ENCODE measurements at places on chromosomes 1 and 21.

DNA sequence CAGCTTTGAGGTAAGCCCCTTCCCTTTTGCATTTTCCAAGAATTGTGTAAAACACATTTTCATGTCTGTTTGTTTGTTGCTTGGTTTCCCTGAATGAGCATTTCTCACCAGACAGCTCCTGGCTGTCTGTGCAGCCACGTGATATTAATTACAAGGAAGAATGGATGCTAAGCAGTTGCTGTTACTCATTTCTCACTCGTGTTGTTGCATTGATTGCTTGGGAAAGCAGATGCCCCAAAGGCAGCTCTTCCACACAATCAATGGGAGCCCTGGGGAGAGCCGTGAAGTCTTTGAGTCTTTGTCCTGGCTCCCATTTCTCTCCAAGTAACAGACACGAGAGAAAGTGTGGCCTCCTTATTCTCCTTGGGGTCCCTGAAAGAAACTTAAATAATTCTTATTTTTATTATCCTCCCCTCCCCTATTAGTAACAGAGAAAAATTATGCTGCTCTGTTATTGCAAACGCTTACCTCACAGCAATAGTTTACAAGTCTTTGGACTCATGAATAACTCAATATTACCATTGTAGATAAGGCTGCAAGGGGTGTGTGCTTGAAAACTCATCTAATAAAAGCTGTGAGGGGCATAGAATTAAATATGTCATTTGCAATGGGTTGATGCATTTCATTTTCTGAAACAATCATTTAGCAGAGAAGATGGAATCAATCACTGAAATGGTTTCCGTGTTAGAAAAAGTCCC, 127.7 kb upstream of the CAMK1G start:
- no peak for DNase-seq

DNA sequence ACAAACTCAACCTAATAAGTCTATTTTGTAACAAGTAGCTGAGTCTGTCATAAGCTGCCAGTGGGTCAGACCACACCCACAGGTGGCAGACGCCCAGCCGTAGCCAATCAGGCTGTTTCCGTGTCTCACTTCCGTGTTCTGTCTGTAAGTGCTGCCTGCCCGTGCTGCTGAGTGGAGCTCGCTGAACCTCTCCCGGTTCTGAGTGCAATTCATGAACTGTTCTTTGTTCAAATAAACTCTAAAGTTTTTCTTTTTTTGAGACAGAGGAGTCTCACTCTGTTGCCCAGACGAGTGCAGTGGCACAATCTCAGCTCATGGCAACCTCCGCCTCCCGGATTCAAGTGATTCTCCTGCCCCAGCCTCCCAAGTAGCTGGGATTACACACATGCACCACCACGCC, 25.1 kb downstream of the POFUT2 start:
- no peak for DNase-seq

DNA sequence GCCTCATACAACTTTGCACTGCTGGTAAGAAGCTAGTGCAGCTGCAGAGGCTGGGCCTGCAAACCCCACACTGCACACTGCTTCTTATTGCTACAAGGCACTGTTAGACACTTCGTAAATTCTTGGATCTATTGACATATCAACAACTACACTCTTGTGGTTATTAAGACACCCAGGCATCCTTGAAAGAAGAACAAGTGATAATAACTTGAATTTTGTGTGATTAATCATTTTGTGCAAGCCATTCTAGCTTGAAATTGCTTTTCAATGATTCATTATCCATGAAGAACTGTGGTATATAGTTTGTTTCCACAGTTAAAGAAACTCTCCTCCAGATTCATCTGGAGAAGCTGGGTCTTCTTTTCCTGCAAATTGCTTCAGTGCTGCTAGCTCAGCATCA, 33.7 kb upstream of the IFI44L start:
- peak; percentile 45 for DNase-seq

GRCh38 chr1:20073256-20073655, 3.3 kb downstream of the PLA2G5 start:
- DNase-seq, result no peak

GRCh38 chr21:26715878-26716506, 129.2 kb downstream of the ADAMTS1 start:
- DNase-seq, result no peak

DNA sequence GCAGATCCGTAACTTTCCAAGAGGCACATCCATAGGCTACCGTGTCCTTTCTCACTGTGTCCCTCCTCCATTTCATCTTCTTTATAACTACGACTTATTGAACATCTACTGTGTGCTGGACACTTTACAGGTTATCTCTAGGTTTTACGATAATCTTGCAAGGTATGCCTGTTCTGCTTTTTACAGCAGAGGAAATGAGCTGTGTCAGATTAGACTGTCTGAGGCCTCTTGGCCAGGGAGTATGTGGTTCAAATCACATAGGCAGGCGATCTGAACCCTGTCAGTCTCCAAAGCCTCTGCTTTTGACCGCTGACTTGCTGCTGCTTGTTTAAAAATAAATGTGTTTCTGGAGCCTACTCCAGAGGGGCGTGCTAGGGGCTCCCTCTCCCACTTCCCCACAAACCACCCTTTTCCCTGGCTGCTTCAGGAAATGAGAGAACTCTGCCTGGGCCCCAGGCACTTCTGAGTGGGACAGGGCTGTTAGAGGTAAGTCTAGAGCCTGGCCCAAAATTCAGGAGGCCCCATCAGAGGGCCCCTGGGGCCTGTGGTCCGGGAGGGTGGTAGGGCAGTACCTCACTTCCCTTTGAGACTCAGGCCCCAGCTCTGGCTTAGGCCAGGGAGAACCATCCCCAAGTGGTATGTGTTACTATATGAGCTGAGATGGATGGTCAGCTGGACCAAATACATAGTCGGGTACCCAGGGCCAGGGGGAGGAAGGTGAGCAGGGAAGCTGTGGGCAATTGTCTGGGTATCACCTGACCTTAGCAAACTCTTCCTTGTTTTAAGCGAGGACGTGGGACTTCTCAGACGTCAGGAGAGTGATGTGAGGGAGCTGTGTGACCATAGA, 4.4 kb downstream of the PSEN2 start:
- DNase-seq, result no peak

DNA sequence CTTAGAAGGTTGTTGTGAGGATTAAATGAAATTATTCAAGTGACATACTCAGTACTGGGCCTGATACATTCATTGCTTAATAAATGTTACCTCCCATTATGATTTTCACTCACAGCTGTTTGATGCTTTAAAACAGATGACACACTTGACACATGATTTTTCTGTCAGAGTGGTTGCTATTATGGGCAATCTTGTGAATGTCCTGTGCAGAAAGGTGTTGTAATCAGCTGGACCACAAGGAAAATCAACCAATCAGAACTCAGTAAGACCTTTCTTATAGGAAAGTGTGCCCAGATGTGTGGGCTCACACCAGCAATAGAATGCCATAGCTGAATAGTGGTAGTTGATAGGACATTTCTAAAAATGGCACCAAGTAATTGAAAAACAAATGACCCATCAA, 23.5 kb downstream of the GJA5 start:
- DNase-seq, result no peak

DNA sequence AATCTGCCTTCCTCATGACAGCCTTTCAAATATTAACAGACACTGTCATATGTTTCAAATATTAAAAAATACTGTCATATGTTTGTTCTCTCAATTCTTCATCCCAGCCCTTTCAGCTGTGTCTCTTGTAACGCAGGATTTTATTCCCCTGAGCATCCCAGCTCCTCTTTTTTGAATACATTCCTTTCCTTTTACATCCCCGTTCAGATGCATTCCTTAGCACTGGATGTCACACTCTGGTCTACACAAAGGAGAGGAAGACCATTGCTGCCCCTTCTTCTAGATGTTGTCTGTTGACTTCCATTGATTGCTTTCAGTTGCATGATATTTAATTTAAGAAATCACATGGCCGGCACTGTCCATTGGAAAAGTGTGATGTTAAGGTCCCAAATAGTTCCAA, 117.4 kb upstream of the PAXBP1 start:
- DNase-seq, result peak; percentile 20

DNA sequence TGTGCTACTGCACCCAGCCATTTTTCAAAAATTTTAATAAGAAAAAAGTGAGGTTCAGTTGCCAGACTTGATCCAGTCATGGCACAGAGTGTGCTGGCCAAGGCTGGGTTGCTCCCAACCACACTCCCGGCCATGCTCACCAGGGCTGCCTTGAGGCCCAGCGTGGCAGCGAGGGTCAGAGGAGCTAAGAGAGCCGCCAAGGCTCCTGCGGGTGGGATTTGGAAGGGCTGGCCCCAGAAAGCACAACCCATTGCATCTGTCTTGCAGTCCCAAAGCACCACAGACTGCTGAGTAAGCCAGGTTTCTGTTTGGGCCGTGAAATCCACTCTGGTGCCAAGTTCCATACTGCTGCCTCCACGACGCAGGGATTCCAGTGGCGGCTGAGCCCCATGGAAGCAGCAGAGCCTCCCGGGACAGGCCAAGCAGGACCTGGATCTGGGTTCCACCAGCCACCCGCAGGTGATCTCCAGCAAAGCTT, 22.6 kb downstream of the ZBTB17 start:
- DNase-seq, result no peak

DNA sequence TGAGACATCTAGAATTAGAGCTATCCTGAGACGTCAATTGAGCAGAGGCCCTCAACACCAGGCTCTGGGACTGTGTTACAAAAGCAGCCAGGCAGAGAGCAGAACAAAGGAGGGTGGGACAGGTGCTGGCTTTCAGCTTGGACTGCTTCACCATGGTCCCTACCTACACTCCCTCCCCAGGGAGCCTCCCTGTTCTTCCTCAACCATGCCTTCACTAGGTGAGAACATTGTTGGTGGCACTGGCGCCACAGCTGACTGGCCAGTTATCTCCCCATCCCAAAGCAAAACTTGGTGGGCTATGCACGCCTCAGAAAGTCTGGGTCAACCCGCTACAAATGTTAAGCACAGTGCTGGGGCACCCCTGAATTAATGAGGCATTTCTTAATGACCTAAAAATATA, 87.8 kb downstream of the NMNAT2 start:
- no peak for DNase-seq

- DNase-seq, result no peak
Observed at GRCh38 chr1:168759077-168759476, 30.1 kb upstream of the DPT start.

DNA sequence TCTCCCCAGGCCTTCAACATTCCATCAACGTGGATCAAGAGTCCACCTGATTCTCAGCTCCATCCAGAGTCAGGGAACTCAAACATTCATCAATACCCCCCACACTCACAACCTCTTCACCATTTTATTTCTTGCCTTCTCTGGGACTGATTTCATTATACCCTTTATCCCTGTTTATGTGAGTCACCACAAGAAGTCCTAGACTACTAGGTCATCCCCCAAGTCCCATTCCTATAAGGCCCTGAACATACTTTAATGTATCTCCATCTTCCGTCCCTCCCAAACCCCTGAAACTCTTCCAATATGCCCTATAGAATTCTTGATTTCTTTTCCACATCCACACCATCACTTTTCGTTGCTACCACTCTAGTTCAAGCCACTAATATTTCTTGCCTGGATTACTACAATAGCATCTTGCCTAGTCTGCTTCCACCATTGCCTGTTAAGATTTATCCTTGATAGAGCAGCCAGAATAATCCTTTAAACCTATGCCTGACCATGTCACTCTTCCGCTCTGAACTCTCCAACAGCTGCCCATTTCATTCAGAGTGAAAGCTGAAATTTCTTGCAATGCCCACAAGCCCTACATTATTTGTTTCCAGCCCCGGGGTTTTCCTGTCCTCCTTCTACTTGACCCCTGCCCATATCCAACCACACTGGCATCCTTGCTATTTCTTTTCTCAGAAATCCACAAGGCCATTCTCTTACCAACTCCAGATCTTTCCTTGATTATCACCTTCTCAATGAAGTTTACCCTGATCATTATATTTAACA, 9.4 kb upstream of the SAMD13 start:
- DNase-seq, result no peak

DNA sequence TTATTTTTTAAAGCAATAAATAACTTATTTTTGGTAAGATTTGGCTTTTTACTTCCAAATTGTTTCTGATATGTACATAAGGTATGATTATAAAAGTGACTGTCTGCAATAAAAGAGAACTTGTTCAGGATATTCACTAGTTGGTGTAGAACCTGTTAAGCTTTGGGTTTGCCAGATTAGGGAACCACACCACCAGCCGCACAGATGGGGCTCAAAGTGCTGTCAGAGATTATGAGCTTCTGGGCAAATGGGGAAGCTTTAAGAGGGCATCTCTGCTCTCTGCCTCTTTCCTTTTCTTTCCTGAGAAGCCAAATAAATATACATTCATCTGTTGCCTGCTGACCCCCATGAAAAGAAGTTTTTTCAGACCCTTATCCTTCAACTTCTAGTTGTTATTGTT, 25.4 kb downstream of the IVNS1ABP start:
- DNase-seq, result no peak

- no peak for DNase-seq
Observed at GRCh38 chr1:77468257-77468948, 186.6 kb downstream of the AK5 start.

- no peak for DNase-seq
Observed at GRCh38 chr1:224615861-224616755, at the start of gene CNIH3. Gene CNIH3 (plus strand): TSS chr1:224616317. CDS start chr1:224617175, 858 bp downstream.

DNA sequence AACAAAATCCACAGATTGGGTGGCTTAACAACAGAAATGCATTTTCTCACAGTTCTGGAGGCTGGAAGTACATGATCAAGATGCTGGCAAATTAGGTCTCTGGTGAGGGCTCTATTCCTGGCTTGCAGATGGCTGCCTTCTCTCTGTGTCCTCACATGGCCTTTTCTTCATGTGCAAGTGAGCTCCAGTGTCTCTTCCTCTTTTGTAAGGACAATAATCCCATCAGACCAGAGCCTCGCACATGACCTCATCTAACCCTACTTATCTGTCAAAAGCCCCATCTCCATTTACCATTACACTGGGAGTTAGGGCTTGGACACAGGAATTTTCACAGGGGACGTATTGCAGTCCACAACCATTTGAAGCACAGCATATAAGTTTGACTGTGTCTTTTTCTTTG, 181.6 kb downstream of the NEGR1 start:
- no peak for DNase-seq

GRCh38 chr1:81899214-81899821, 98.6 kb downstream of the ADGRL2 start:
- no peak for DNase-seq

DNA sequence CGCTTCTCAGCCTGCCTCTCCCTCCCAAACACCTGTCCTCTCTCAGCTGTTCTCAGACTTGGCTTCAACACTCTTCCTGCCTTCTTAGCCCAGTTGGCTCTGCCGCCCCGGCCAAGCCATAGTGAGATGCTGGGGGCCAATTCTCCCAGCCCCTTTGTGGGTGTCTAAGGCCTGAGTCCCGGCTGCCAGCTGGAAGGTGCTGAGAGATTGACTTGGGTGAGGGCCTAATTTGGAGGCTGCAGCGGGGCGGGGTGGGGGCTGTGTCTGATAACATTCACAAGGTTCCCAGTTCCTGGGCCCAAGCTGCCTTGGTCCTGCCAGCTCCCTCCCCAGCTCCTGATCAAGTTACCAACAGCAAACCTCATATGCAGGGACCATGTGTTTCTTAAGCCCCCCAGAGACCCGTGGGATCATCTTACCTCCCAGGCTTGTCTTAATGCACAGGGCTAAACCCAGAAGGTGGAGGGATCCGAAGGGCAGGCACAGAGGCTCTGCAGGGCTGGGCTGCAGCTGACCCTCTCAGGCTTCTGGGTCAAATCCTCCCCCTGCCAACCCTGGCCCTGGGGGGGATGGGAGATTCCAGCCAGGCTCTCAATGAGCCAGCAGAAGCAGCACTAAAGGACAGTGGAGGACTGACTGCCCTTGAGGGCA, 9.8 kb downstream of the INKA2 start:
- no peak for DNase-seq

- DNase-seq, result no peak
Observed at GRCh38 chr1:114609026-114609425, 27.6 kb upstream of the BCAS2 start.

Measured in GM04503 (cell line).